ENCODE measurements at places on chromosomes 2 and 18.

- H3K27ac ChIP-seq = no peak overlapping the region
- DNase-seq = no peak
- no peak overlapping the region for H3K4me3 ChIP-seq
- no peaks in the 10 kb centered on the region for H3K4me1 ChIP-seq
- no peaks in the 10 kb centered on the region for H3K27me3 ChIP-seq
Observed at GRCh38 chr2:147223119-147223518, 621.7 kb upstream of the ACVR2A start.

- H3K36me3 ChIP-seq = no peaks in the 10 kb centered on the region
- no peak overlapping the region for H3K4me3 ChIP-seq
- no peak for DNase-seq
- no peak overlapping the region for H3K27ac ChIP-seq
Observed at GRCh38 chr2:23121968-23122648, 262.9 kb upstream of the KLHL29 start.

- H3K4me1 ChIP-seq = peaks cover 11% of the 10 kb centered on the region
- H3K36me3 ChIP-seq = peaks cover 6% of the 10 kb centered on the region
- no peak overlapping the region for H3K4me3 ChIP-seq
- no peaks in the 10 kb centered on the region for H3K27me3 ChIP-seq
- no peak for DNase-seq
Observed at GRCh38 chr18:48902023-48902855, 48.5 kb downstream of the SMAD7 start.

DNA sequence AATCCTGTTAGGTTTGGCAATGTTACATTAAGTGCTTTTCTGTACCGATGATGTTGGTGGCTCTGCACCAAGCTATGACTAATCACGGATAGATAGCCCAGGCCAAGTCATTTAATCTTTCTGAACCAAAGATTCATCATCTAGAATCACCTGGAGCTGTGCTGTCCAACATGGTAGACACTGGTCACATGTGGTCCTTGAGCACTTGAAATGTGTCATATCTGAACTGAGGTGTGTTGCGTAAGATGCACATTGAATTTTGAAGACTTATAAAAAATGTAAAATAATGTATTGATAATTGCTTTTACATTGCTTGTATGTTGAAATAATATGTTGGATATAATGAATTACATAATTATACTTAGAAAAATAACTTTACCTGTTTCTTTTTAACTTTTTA, 39.8 kb upstream of the NXPH2 start:
- H3K36me3 ChIP-seq = no peaks in the 10 kb centered on the region
- H3K4me1 ChIP-seq = no peaks in the 10 kb centered on the region
- no peak overlapping the region for H3K27ac ChIP-seq
- no peaks in the 10 kb centered on the region for H3K27me3 ChIP-seq

GRCh38 chr2:110873056-110873502, 140.7 kb downstream of the ACOXL start:
- no peak for DNase-seq
- peaks cover 43% of the 10 kb centered on the region for H3K4me1 ChIP-seq
- H3K27me3 ChIP-seq = peaks cover 3% of the 10 kb centered on the region
- H3K27ac ChIP-seq = peak overlapping the region; percentile 85
- H3K4me3 ChIP-seq = peak overlapping the region; percentile 51

DNA sequence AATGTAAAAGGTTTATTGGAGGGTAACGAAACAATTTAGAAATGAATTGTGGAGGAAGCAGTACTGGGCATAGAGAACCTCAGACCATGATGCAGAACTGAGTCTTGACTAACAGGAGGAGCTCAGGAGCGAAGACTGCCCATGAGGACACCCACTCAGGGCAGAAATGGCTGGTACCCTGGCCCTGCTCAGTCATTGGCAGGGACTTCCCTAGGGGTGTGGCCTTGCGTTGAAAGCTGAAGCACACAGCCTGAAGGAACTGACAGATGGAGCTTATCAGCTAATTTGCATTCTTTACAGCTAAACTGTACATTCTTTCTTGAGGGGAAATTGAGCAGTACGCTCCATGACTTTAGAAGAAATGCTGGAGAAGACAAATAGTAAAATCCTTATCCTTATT, 57.1 kb downstream of the PDK1 start:
- H3K27me3 ChIP-seq = no peaks in the 10 kb centered on the region
- H3K4me3 ChIP-seq = no peak overlapping the region
- DNase-seq = no peak

DNA sequence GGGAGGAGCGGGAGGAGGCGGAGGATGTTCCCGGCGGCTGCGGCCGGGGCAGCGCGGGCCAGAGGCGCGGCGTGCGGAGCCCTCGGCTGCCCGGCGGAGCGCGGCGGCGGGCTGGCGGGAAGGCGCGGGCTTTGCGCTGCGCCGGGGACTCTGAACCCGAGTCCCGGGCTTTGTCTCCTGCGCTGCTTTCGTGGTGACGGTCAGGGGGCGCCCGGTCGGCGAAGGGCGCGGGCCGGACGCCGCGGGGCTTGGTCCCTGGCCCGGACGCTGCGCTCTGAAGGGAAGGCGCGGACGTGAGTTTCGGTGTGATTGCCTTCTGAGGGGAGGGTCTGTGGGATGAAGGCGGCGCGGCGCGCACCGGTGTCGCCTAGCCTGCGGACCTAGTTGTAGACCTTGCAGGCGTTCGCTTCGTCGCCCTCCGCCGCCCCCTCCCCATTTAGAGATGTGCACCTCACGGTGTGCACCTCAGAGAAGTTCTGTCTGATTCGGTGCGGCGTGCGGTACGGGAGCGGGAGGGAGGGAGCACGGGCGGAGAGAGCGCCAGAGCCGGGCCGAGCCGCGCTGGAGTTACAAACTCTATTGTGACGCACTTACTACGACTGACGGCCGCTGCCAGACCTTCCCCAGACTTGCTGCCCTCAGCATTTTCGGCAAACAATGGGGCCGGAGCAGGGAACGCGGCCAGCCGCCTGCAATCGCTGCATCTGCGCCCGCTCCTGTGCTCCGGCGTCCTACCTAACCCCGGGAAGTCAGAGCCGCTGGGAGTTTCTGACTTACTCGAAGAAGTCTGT, 2.1 kb downstream of the BCL2L11 start:
- H3K27ac ChIP-seq = peak overlapping the region; percentile 41
- H3K36me3 ChIP-seq = peaks cover 26% of the 10 kb centered on the region

- H3K4me1 ChIP-seq = peaks cover 2% of the 10 kb centered on the region
- no peak overlapping the region for H3K27ac ChIP-seq
- peaks cover 23% of the 10 kb centered on the region for H3K36me3 ChIP-seq
- no peaks in the 10 kb centered on the region for H3K27me3 ChIP-seq
Observed at GRCh38 chr2:46996300-46996843, 80.8 kb upstream of the MCFD2 start.

DNA sequence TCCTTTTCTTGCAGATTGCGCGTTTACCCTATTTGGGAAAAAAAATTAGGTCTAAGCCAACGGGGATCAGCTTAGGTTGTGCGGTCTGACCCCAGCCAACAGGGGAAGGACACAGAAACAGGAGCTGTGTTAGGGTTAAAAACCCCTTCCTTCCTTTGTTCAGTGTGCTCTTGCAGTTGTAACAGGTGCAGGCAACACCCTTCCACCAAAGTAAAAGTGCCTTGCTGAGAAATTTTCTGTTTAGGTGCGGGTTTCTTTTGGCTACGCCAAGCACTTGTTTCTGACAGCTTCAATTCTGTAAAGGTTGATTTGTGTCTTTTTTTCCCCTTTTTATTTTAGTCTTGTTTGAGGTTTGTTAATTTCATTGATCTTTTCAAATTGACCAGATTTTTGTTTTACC, 92.5 kb downstream of the PTPN4 start:
- no peaks in the 10 kb centered on the region for H3K27me3 ChIP-seq
- H3K4me3 ChIP-seq = no peak overlapping the region
- H3K36me3 ChIP-seq = peaks cover 29% of the 10 kb centered on the region
- H3K27ac ChIP-seq = no peak overlapping the region

DNA sequence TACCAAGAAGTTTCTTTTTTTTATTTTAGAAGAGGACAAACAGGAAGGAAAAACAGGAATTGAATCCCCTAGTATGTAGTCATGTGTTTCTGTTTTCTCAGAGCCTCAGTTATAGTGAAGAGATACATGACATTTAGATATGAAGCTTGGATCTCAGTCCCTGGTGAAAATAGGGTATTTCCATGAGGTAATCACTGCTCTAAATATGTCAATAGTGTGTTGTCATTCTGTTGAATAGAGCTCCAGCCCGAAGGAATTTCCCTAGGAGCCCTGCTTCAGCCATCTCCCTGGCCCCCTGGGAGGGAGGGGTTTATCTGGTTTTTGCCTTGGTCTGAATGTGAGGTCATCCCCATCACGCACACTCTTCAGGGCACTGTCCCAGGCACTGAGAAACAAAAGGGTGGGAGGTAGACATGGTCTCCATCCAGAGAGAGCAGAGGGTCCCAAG, 47.1 kb upstream of the REL start:
- no peak for DNase-seq
- no peak overlapping the region for H3K4me3 ChIP-seq
- H3K36me3 ChIP-seq = no peaks in the 10 kb centered on the region
- H3K27ac ChIP-seq = peak overlapping the region; percentile 41
- peaks cover 28% of the 10 kb centered on the region for H3K27me3 ChIP-seq

- peaks cover 10% of the 10 kb centered on the region for H3K4me1 ChIP-seq
- no peaks in the 10 kb centered on the region for H3K27me3 ChIP-seq
Observed at GRCh38 chr18:6221602-6222014, 193.1 kb downstream of the L3MBTL4 start.

DNA sequence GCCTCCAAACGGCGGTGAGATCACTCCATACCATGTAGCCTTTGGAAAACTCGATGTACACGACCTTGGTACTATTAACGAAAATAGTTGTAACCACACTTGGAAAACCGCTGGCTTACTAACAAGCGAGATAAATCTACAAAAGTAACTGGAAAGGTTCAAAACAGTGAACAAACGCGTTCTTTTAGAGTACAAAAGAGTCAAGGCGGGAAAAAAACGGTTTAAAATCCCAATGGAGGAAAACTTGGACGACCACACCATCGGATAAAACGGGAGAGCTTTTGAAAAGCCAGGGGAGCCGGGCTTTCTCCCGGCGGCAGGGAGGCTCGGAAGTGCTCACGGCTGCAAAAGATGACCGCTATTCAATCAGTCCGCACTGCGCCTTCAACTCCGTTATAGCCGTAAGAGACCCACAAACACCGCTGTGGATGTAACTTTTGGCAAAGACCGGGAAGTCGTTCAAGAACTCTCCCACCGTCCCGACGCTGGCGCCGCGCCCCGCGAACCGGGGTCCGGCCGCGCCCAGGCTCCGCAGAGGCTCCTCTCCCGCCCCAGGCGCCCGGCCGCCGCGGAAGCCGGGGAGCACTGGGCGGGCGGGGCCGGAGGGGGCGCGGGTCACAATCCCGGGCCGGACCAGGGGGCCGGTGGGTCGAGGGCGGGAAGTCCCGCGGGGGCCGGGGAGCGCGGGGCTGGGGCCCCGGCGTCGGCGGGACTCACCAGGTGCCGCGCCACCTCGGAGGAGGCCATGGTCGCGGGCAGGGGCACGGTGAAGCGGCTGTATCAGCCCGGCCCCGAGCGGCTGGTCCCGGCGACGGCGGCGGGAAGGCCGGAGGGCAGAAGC, 465 bp downstream of the SEPTIN10 start:
- H3K36me3 ChIP-seq = peaks cover 8% of the 10 kb centered on the region
- H3K4me3 ChIP-seq = peak overlapping the region; percentile 77
- H3K27ac ChIP-seq = no peak overlapping the region
- no peak for DNase-seq
- peaks cover 7% of the 10 kb centered on the region for H3K4me1 ChIP-seq

DNA sequence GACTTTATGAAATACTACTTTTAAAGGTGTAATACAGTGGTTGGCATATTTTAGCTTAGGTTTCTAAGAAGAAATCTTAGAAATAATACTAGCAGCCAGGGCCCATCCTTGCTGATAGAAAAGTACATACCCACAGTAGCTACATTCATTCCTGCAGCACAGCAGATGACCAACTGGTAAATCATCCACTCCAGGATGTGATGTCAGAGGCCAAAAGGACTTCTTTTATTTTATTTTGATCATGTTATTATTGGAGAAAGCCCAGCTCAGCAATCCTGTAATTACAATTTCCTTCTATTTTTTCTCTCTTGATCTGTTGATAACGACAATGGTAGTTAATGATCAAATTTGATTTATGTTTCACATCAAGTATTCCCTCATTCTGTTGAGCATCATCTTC, 18.0 kb upstream of the TTN start:
- H3K27ac ChIP-seq = no peak overlapping the region
- no peak for DNase-seq
- no peak overlapping the region for H3K4me3 ChIP-seq
- peaks cover 3% of the 10 kb centered on the region for H3K27me3 ChIP-seq
- H3K36me3 ChIP-seq = no peaks in the 10 kb centered on the region

DNA sequence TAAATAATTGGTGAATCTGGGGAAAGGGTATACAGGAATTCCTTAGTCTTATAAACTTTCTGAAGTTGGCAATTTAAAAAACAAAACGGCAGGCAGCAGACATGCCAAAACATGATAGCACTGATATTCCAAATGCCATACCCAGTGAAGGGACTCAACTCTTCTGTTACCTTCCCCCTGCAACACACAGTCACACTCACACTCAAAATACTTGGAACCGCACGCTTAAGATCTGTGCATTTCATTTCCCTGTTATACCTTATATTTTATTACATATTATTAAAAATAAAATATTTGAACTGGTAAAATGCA, 123.4 kb downstream of the ZFP36L2 start:
- peaks cover 4% of the 10 kb centered on the region for H3K4me1 ChIP-seq
- H3K4me3 ChIP-seq = no peak overlapping the region
- DNase-seq = no peak
- H3K27me3 ChIP-seq = peaks cover 5% of the 10 kb centered on the region
- H3K27ac ChIP-seq = no peak overlapping the region
- no peaks in the 10 kb centered on the region for H3K36me3 ChIP-seq

DNA sequence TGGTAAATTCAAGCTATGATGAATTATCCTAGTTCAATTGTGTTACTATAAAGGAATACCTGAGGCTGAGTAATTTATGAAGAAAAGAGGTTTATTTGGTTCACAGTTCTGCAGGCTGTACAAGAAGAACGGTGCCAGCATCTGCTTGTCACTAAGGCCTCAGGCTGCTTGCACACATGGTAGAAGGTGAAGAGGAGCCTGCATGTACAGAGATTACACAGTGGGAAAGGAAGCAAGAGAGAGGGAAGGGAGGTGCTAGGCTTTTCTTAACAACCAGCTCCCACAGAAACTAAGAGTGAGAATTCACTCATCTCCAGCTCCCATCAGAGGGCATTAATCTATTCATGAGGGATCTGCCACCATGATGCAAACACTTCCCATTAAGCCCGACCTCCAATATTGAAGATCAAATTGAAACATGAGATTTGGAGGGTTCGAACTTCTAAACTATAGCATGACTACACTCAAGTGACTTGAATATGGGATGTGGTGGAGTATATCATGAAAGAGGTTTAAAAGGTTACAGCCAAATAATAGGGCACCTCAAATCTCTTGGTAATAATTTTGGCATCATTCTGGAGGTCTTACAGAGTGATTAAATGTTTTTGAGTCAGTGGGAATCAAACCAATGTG, 58.4 kb upstream of the ETAA1 start:
- H3K27ac ChIP-seq = no peak overlapping the region
- H3K4me3 ChIP-seq = no peak overlapping the region
- H3K36me3 ChIP-seq = no peaks in the 10 kb centered on the region
- no peaks in the 10 kb centered on the region for H3K4me1 ChIP-seq
